ENCODE measurements at places on chromosomes 12 and 14. TPM values are rescaled to one million over a fixed set of nuclear protein-coding genes. Genes with fewer than 3 reads are reported as not detected.

DNA sequence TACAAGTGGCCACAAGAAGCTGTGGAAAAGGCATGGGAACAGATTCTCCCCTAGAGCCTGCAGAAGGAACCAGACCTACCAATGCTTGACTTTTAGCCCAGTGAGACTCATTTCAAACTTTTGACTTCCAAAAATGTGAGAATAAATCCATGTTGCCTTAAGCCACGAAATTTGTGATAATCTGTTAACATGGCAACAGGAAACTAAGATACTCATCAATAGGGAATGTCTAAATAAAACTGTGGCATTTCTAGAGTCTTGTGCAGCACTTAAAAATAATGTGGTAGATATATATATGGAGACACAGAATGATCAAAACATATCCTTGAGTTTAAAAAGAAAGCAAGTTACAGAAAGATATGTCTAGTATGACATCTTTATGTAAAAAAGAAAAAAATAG lies 12.0 kb downstream of the HECTD4 start:
- no peaks in the 10 kb centered on the region for H3K36me3 ChIP-seq
- peaks cover 5% of the 10 kb centered on the region for H3K4me1 ChIP-seq
- no peak overlapping the region for H3K4me3 ChIP-seq
- DNase-seq = no peak
- no peak overlapping the region for H3K27ac ChIP-seq

DNA sequence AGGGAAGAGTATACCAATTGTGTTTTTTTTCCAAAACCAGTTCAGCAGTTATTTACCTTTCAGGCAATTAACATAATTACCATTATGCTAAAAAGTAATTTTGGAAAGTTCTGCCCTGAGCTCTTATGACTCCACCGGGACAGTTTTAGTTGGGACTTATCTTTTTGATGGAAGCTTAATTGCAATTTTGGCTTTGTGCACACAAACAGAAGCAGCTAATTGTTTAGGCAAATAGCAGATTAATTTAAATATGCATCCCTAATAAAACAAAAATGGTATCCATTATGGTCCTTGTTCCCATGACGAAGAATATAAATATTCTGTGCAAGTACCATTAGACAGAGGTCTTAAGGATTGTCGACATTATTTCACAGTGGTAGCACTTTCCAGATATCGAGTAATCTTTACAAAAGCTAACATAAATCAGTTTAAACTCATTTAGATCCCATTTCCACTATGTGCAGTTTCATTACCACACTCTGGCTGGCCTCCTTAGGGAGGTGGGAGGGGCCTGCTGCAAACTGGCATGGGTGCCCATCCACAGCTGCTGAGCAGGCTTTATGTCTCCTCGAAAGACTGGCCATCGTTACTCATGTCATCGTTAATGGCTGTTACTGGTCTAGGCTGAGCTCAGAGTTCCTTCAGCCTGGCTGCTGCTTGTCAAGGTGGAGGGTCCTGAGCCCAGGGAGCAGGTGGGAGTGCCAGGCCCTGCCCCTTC lies 68.2 kb downstream of the FBXW8 start:
- H3K27ac ChIP-seq = no peak overlapping the region
- H3K4me3 ChIP-seq = no peak overlapping the region

DNA sequence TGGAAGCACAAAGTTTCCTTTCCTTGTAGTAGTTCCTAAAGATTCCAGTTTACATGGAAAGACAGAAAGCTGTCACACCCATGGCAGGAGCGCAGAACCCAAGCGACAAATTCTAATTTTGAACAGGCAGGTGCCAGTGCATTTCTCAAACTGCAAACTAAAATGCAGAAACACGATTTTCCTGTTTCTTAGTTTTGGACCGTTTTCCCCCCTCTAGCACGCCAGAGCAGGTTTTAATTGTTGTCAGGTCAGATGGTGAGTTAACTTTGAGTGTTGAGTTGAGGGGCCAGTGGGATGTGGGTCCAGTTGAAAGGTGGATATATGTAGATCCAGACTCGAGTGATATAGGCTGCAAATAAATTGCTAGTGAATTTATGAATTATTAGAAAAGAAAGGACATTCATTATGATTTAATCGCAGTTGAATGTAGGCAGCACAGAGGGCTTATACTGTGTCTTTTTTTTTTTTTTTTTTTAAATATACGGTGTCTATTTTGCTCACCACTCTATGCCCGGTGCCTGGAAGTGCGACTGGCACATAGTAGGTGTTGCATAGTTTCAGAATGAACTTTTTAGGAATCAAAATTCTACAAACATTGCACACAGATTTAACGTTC lies 909 bp upstream of the ETFBKMT start:
- H3K27me3 ChIP-seq = no peaks in the 10 kb centered on the region
- H3K27ac ChIP-seq = peak overlapping the region; percentile 87
- no peak for DNase-seq
- peak overlapping the region; percentile 63 for H3K4me3 ChIP-seq
- H3K4me1 ChIP-seq = peaks cover 5% of the 10 kb centered on the region
- no peaks in the 10 kb centered on the region for H3K36me3 ChIP-seq

DNA sequence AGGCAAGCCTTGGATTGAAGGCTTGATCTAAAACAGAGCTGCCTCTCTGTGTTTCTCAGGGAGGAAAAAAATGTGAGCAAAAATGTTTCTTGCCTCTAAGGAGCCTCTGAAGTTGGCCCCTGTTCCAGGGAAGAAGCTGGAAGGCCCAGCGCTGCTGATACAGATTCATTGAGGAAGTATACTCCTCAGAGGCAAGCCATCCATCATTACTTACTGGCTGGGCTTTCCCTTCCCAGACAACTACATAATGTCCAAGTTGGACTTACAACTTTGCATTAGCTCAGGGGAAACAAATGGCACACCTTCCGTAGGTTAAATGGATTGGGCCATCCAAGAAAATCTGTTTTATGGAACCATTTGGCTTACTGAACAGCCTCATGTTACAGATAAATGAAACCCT lies 263.7 kb upstream of the SEL1L start:
- no peaks in the 10 kb centered on the region for H3K27me3 ChIP-seq
- H3K4me3 ChIP-seq = no peak overlapping the region
- H3K36me3 ChIP-seq = no peaks in the 10 kb centered on the region
- H3K4me1 ChIP-seq = no peaks in the 10 kb centered on the region
- no peak overlapping the region for H3K27ac ChIP-seq

DNA sequence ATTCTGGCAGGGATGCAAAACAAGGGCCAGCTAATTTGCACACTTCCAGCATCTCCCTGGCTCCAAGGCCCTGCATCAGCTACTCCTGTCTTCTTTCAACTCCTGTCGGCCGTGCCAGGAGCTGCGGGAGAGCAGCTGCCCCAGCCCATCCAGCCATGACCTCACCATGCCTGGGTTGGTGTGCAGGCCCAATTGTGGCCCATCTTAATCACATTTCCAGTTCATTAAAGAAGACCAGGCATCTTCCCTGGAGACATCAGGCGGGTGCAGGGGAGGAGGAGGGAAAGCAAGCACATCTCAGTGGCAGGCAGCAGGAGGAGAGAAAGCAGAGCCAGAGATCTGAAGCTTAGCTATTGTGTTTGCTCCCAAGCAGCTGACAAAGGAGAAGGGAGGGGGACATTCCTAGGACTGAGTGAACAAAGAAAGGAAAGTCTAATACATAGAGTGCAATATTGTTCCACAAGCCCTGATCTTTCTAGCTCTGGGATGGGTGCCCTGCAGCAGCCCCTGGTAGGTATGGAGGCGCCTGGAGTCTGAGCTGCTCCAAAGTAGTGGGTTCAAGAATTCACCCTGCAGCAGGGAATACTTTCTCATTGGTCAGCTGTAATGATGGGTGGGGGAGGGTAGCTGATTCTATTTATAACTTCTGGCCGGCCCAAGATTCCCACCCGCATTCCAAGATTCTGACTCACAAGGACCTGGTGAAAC lies 40.1 kb downstream of the VWF start:
- H3K27me3 ChIP-seq = no peaks in the 10 kb centered on the region
- H3K4me3 ChIP-seq = no peak overlapping the region
- no peaks in the 10 kb centered on the region for H3K36me3 ChIP-seq
- no peak for DNase-seq
- no peak overlapping the region for H3K27ac ChIP-seq
- no peaks in the 10 kb centered on the region for H3K4me1 ChIP-seq

DNA sequence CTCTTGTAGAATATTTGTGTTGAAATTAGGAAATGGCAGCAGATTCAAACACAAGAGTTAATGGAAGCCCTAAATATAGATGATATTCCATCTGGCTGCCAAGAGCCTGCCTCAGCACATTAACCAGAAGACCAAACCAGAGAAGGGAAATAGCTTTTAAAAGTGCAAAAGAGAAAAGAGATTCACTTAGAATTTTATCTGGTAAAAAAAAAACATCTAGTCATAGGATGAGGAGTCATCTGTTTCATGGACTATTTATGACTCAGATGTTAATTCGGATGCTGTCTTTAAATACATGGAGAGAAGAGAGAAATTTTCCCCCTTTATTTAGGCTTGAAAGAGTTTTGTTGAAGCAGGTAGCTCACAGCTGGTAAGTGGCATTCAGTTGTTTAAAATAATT lies 201.6 kb upstream of the NUDT4 start:
- peaks cover 15% of the 10 kb centered on the region for H3K4me1 ChIP-seq
- H3K27ac ChIP-seq = peak overlapping the region; percentile 39
- no peak for DNase-seq
- H3K27me3 ChIP-seq = no peaks in the 10 kb centered on the region
- H3K36me3 ChIP-seq = no peaks in the 10 kb centered on the region

- no peaks in the 10 kb centered on the region for H3K27me3 ChIP-seq
- no peak for DNase-seq
- no peaks in the 10 kb centered on the region for H3K4me1 ChIP-seq
- H3K4me3 ChIP-seq = no peak overlapping the region
These were observed 3.0 kb downstream of the SMIM10L1 start for GRCh38 chr12:11174022-11174421.

Gene GAS2L3
- 2.6 TPM for total RNA-seq

Gene SMCO2
- 0.27 TPM for total RNA-seq

Gene CBX5
- 138 TPM for total RNA-seq

Gene MORN3
- total RNA-seq = 0.15 TPM

Gene GPD1
- 0.26 TPM for total RNA-seq

Data from GM12878 (cell line).